ENCODE measurements at places on chromosomes 6 and 20.
A peak's percentile ranks its signal among the peaks of the same experiment; 100 is the strongest.

DNA sequence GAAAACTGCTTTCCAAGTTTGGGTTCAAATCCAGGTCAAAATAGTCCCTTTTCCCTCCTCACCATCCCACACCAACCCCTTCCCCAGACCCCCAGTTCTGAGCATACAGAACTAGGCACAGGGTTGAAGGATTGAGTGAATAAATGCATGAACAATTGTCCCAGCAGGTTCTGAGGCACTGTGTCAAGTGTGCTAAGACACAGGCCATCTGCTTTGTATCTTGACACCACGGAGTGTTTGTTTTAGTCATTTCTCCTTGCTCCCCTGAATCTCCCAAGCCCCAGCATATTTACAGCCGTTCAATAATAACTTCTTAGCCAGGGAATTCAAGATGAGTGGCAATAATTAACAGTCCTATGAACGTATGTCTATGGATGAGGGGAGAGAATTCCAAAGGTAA lies 102.8 kb upstream of the JARID2 start:
- DNase-seq = peak; percentile 62

DNA sequence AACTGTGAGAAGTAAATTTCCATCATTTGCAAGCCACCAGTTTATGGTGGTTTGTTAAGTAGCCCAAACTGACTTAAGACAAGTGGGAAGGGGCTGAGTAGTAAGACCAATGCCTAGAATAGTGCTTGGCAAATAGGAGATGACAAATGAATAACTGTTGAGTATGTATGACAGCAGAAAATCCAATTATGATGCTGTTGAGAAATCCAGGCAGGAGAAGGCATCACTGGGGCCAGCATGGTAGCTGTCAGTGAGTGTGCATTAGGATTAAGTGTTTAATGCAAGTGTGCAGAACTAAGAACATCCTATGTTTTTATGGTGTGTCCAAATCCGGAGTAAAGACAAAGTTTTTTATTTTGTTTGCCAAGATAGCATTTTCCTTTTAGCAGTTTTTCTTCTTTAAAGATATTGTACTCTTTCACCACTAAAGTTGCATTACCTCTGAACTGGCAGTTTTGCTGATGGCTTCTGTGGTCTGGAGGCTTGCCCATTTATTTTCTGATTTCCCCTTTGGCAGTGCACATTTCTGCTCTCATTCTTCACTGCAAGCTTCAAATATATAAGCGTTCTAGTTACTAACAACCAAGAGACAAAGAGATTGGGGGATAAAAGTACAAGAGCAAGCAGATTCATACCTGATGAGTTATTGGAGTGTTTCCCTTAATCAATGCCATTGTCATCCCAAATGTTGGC lies 289.7 kb downstream of the KCNQ5 start:
- no peak for DNase-seq

GRCh38 chr6:101396548-101397173 lies 3.2 kb downstream of the GRIK2 start:
- DNase-seq = no peak

DNA sequence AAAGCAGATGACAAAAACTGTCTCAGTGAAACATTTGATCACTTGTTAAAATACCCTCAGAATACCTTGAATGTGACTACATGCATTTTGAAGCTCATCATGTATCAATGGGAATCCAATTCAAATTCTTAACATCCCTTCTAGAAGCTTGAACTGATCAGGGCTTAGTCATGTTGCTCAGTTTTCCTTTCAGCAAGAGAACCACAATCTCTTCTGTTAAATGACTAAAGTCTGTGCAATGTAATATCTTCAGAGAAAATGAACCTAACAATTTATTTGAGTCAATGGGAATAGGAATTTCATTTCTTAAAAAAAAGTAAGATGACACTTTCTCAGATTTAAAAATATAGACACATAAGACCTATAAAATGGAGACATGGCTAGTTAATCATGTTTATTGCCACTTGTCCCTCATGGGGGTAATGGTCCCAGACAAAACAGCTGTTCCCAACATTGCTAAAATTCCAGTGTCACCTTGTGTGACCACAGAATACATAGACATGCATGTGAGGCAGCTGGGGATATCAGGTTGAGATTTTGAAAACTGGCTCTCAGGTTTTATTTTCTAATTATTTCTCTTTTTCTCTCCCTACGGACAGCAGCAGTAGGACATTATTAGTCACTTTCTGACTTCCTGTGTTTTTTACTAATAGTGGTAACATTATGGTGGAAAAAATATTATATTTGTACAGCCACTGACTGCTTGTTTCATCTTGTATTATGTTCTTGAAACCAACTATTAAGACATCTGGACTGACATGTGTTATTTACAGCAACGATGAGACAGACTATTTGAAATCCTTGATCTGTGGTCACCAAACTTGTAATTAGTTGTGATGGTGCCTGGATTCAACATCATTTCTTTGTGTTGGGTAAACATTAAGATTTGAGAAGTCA lies 192.5 kb downstream of the COL9A1 start:
- peak; percentile 52 for DNase-seq

GRCh38 chr6:22878706-22879105 lies 309.3 kb downstream of the HDGFL1 start:
- DNase-seq = no peak

- DNase-seq = no peak
Measured at GRCh38 chr20:50331469-50332363, 141.1 kb downstream of the CEBPB start.

DNA sequence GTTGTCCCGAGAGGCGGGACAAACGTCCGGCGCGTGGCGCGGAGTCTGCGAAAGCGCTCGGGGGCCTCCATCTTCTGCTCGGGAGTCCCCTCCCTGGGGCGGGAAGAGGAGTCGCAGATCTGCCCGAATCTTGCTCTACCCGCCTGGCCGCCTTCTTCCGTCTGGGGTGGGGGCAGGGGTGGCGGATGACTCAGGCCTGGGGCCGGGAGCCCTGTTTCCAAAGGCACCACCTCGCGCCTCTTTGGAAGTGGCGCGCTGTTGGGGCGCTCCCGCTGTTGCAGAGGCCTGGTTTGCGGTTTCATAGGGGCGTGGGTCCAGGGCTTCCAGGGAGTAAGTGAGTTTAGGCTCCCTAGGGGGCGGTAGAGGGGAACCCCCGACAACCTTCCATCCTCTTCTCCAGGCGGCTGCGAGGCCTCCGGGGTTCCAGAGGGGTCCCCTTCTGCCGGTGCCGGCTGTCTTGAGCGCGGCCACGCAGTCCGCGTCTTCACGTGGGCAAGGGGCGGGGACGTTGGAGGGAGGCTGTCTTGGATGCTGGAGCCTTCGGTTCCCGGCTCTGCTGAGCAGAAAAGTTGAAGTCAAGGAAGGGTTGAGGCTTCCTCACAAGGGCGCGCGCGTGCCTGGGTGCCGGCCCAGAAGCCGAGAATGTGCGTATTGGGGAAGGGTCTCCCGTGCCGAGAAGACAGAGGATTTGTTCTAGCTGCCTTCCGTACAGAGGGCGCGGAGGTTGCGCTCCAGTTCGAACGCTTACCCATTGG lies 2.6 kb upstream of the TFAP2C start:
- no peak for DNase-seq

DNA sequence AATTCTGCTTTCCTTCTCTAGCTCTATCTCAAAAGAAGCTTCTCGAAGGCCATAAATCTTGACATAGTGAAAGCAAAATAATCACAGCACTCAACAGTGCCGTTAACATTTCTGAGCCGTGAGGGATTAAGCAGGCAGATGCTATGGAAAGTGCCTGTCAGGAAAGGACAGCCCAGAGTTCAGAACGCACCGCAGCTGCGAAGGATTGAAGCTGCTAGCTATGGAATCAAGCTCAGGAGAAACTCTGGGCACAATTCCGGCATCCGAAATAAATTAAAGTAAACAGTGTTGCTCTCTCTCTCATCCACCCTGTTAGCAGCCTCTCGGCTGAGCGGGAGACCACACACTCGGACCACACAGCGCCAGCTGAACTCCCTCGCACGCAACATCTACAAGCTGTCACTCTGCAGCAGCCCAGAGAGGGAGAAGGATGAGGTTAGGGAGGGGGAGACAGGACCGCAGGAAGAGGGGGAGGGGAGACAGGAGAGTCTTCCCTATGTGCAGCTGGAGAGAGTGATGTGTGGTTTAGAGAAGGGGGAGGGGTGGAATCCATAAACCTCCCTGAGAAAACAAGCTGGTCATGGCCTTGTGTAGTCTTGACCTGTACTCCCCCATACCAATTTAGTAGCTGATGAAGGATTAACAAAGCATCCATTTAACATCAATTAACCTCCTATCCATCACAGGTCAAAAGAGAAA lies 9.0 kb downstream of the EXOC2 start:
- peak; percentile 89 for DNase-seq

GRCh38 chr6:46412662-46413061 lies 78.6 kb downstream of the RCAN2 start:
- DNase-seq = no peak

Measured in NCI-H524 treated with DMSO at 0.1 percent for 48 hours (cell line).